Panc1 (cell line): ENCODE measurements at places on chromosomes 7 and 10. TPM values are rescaled to one million over a fixed set of nuclear protein-coding genes. Genes with fewer than 3 reads are reported as not detected.

GRCh38 chr10:45000138-45000751 is 478 bp upstream of the ZNF22 start:
- no peak for DNase-seq
- peak overlapping the region; percentile 53 for H3K4me3 ChIP-seq
- H3K4me1 ChIP-seq = peaks cover 11% of the 10 kb centered on the region; the same call in 1 of the 2 replicates
- H3K27me3 ChIP-seq = no peaks in the 10 kb centered on the region
- H3K36me3 ChIP-seq = no peaks in the 10 kb centered on the region; the same call in 1 of the 2 replicates
- H3K27ac ChIP-seq = peak overlapping the region; percentile 92

GRCh38 chr10:77801474-77802161 is 124.9 kb downstream of the DLG5 start:
- H3K4me3 ChIP-seq = no peak overlapping the region
- H3K27me3 ChIP-seq = no peaks in the 10 kb centered on the region
- no peak overlapping the region for H3K27ac ChIP-seq
- H3K36me3 ChIP-seq = peaks cover 8% of the 10 kb centered on the region; the same call in 1 of the 2 replicates
- no peaks in the 10 kb centered on the region for H3K4me1 ChIP-seq
- no peak for DNase-seq

DNA sequence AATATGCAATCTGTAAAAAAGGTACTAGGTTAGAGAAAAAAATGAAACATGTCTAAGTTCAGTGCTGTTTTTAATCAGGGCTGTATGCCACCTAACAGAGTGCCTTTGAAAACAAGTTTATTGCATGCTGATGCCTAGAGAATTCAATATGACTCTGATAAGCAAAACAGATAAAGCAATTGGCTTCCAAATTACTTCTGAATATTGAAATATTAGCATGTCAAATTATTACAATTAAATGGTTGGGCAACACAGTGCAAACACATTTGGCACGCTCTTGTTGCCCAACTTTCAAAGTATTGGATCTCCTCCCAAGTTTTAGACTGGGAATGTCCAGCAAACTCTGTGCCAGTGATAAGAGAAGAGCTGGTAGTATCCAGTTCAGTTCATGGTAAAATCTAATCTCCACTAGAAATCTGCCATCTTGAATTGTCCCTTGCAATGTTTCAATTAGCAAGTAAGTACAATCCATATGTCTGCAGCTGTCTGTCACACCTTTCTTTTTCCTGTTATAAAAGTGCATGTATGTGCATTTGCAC is 65.2 kb upstream of the FAM133B start:
- DNase-seq = no peak
- no peak overlapping the region for H3K4me3 ChIP-seq
- H3K36me3 ChIP-seq = peaks cover 4% of the 10 kb centered on the region; the same call in 1 of the 2 replicates

The BMPER gene
- not detected for total RNA-seq

The TRIL gene
- total RNA-seq = not detected
